ENCODE measurements at places on chromosomes 1 and 21.
A peak's percentile ranks its signal among the peaks of the same experiment; 100 is the strongest.

DNA sequence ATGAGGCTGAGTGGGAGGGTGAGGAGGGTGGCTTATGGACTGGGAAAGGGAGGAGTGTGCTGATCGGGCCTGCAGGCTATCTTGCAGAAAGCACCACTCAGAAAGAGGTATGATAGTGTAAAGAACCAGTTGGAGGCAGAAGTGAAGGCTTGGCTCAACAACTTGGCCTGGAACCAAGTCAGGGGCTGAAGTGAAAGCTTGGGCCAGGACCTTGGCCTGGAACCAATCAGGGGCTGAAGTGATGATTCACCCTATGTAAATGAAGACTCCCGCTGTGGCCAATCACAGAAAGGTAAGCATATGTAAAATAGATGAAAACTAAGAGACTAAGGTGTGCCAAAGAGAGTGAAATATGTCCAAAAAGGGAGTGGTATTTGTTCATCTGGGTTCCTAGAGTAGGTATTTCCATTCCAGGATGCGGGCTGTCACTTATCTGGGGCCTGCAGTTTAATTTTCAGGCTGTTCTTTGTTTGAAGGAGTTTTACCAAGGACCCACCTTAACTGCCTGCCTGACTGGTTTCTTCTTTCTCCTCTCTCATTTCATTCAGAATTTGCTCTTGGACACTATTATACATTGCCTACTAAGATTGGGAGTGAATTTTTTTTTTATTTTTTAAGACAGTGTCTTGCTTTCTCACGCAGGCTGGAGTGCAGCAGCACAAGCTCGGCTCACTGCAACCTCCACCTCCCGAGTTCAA, 5.1 kb upstream of the RFX5 start:
- DNase-seq: no peak

- DNase-seq: no peak
Observed at GRCh38 chr1:161404051-161404597, 36.4 kb upstream of the CFAP126 start.

DNA sequence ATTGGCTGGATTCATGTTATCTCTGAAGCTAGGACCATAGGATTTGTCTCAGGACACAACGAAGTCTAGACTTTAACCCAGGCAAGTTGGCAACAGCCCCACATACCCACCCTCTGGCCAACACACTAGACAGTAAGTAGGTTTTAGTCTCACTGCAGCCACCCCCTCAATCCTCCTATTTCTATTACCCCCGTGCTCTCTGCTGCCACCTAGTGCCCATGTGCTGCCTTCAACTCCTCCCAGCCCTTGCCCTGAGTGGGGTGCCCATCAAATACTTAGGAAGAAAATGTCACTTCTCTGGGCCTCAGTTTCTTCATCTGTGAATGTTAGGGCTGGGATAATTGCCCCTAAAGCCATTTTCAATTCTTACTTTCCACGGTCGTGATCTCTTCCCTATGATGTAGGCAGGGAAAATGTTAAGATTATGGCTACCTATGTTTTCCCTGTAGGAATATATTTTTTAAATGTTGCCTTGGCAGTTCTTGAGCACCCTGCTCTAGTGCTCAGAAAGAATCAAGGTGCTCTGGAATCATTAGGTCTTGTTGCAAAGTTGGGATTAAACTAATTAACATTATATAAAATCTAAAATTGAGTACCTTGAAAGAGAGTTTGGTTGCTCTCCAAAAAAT, 213.0 kb downstream of the LMX1A start:
- DNase-seq: no peak

GRCh38 chr1:118149799-118150198, 35.2 kb downstream of the SPAG17 start:
- DNase-seq: no peak

GRCh38 chr1:101105877-101106276, 80.3 kb upstream of the DPH5 start:
- no peak for DNase-seq

- peak; percentile 85 for DNase-seq
Observed at GRCh38 chr1:32072622-32073298, at the start of gene TMEM39B. TMEM39B (plus strand) TSS chr1:32072939; CDS start chr1:32073048, 109 bp downstream.

- no peak for DNase-seq
Observed at GRCh38 chr21:16583556-16583955, 853.8 kb downstream of the USP25 start.

DNA sequence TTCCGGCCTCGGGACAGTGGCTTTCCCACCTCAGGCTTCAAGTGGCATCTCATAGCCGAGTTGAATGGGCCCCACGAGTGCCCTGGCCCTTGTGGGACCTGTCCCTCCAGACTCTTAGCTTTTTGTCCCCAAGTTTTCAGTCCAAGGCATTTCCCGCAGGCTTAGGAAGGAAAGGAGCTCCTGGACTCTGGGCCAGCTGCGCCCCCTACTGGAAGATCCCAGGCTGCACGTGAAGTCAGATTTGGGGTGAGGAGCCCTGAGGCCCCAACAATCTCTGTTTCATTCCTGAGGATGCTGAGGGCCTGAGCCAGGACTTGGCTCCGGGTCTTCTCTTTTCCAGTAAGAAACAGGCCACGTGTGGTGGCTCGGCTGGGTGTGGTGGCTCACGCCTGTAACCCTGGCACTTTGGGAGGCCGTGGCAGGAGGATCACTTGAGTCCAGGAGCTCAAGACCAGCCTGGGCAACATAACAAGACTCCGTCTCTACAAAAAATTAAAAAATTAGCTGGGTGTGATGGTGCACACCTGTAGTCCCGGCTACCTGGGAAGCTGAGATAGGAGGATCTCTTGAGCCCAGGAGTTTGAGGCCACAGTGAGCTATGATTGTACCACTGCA, 67.4 kb downstream of the ARHGEF10L start:
- peak; percentile 6 for DNase-seq

- no peak for DNase-seq
Observed at GRCh38 chr1:27862671-27863537, 9.4 kb upstream of the THEMIS2 start.

GRCh38 chr1:20726118-20726911, 6.2 kb downstream of the SH2D5 start:
- DNase-seq: no peak

DNA sequence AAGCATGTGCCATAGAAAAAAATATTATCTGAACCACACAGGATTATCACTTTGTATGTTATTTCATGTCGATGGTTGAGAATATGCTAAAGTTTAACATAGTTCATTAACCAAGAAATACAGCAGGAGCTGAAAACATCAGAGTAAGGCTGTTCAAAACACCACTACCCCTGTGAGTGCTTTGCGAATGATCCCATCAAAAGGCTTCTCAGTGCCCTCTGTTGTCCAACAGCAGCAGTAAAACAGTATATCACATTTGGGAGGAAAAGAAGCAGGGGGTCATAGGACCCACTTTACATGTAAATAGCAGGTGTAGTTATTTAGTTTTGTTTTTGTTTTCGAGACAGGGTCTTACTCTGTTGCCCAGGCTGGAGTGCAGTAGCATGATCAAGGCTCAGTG, 289.4 kb upstream of the FMN2 start:
- DNase-seq: no peak

GRCh38 chr1:172112576-172112975, 271.3 kb downstream of the DNM3 start:
- no peak for DNase-seq

All from stimulated activated CD8-positive, alpha-beta memory T cell treated with anti-CD3 and anti-CD28 coated beads, Interleukin-15, amount 100 ng/mL, for 24 hours (primary cell).